COR-L47 (cell line): ENCODE measurements at places on chromosomes 3 and 15.

- DNase-seq = no peak
Measured at GRCh38 chr3:140349938-140350337, 327.9 kb upstream of the TRIM42 start.

- no peak for DNase-seq
Measured at GRCh38 chr3:192819001-192819569, 91.7 kb upstream of the FGF12 start.

GRCh38 chr3:121436074-121436473, 109.7 kb downstream of the POLQ start:
- DNase-seq = no peak

- no peak for DNase-seq
Measured at GRCh38 chr3:171116365-171116764, 89.8 kb upstream of the SLC2A2 start.

DNA sequence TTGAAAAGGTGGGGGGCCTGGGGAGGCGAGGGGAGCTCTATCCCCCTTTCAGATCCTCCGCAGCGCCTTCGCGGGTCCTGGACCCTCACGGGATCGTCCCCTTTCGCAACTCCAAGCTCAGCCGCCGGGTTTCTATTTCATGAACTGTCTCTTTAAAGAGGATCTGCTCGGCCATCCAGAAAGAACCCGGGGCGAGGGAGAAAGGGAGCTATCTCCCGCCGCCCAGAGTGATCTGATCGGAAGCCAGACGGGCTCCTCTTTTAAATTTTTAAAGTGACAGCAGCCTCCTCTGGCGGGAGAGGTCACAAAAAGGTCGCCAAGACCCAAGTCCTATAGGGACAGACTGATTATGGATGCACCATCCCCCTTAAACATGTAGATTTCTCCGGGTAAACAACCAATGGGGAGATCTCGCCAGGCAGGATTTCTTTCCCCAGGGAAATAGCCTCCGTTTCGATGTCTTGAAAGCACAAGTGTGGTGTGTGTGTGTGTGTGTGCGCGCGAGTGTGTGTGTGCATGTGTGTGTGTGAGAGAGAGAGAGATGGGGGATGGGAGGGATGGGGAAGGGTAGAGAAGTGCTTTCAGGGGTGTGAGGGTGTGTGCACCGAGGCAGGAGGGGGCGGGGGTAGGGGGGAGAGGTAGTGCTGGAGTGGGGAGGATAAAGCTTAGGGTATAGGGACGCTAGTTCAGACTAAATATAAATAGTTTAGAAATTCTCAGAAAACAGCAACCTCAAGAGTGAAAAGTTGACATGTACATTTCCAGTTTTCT, 516.1 kb downstream of the MECOM start:
- DNase-seq = peak; percentile 59

- no peak for DNase-seq
Measured at GRCh38 chr3:140134231-140134965, 199.4 kb downstream of the CLSTN2 start.

DNA sequence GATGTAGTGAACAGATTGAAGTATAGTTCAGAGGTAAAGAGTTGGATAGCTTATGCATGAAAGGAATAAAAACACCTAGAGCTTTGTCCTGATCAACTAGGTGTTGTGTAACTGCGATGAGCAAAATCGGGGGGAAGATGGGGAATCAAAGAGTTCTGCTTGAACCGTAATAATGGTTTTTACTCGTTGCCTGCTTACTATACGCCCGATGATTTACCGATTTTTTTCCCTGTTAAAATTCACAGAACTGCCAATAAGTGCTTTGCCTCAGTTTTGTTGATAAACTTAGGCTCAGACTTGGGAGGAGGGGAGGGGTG, 783 bp upstream of the DNAJB11 start:
- no peak for DNase-seq

- no peak for DNase-seq
Measured at GRCh38 chr3:64188810-64189560, 36.3 kb downstream of the PRICKLE2 start.

GRCh38 chr3:171236265-171237008, 209.9 kb upstream of the SLC2A2 start:
- DNase-seq = no peak

DNA sequence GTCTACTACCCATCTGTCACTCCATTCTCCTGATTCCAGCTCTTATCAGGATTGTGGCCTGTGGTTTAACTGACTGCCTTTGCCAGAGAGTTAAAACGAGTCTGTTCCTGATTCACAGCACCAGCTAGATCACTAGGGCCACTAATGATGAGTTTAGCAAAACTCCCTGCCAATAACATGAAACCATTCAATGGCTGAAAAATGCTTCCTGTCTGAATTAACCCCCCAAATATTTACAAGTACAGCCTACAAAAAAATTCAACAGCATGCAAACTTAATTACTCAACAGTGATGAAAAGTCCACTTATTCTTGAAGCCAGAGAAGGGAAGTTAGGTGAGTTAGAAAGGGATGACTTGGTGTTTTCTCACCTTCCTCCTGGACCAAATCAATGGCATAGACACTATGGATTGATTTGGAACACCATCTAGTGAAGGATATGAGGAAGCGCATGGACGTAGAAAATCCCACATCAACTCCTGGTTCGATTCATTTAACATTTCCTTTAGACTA, 141.4 kb downstream of the TGFBR2 start:
- no peak for DNase-seq

DNA sequence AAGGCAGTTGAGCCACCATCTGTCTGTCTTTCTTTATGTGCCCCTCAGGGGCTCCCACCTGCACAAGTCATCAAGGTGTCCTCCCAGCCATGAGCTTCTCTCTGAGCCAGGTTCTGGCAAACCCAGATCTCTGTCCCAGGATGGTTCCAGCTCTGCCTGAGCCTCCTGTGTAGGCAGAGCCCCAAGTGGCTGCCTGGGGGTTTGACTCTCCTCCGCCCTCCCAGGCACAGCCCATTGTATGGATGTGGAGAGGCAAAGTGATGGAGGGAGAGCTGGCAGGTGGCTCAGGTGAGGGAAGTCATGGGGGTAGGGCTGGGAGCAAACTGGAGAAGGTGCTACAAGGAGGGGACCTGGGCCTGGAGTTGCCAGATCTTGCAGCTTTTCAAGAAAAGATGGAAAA, 56.9 kb downstream of the GRIP2 start:
- DNase-seq = no peak
